ENCODE measurements at places on chromosomes 4 and X. TPM values are rescaled to one million over a fixed set of nuclear protein-coding genes. Genes with fewer than 3 reads are reported as not detected.

SHOX gene
- not detected for total RNA-seq

TCEANC gene
- 3.0 TPM for total RNA-seq

SAP30 gene
- 6.6 TPM for total RNA-seq

GRCh38 chrX:124981420-124981819, 338.3 kb upstream of the TEX13C start:
- DNase-seq = no peak
- no peak overlapping the region for H3K4me3 ChIP-seq
- no peaks in the 10 kb centered on the region for H3K36me3 ChIP-seq
- no peaks in the 10 kb centered on the region for H3K4me1 ChIP-seq

DNA sequence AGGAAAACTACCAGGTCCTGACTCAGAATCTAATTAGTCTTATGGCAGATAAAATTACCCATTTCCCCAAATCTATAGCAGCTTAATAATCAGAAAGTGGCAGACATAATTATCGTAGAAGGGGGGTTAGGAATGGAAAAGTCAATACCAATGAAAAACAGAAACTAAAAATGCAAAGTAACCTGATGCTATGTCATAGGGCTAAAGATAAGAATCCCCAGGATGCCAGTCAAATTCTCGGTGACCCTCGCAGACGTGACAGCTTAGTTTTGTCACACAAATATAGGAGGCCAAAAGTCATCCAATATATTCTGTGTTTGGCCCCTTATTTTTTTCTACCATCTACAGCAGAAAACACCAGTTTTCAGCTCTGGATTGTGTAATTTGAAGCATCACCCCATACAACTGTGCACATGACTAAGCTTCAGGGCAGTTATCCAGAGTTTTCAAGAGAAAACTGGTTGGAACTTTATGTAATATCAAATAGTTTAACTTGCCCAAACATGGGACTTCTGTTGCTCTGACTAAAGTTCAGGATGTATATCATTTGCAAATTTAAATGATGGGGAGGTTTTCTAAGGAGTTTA, 30.9 kb downstream of the RASSF6 start:
- no peaks in the 10 kb centered on the region for H3K27me3 ChIP-seq
- H3K36me3 ChIP-seq = no peaks in the 10 kb centered on the region
- H3K4me1 ChIP-seq = peaks cover 43% of the 10 kb centered on the region
- H3K4me3 ChIP-seq = no peak overlapping the region
- peak overlapping the region; percentile 88 for H3K27ac ChIP-seq
- no peak for DNase-seq

DNA sequence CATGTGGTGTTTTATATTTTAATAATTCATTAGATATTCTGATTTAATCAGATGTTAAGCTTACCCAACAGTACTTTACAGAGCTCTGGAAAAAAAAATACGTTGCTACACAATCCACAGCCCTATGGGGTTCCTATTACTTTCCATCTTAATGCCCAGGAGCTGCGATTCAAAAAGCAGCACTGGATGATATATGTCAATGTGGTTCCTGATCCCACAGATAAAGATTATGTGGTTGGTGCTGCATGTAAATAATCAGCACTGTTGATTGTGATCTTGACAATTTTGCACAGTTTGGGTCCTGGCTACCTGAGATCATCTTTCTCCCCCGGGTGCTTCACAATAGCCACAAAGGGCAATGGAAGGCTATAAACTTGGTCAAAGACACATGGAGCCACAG, 72.7 kb upstream of the DCLK2 start:
- no peak for DNase-seq
- no peaks in the 10 kb centered on the region for H3K36me3 ChIP-seq
- H3K4me1 ChIP-seq = peaks cover 8% of the 10 kb centered on the region
- no peaks in the 10 kb centered on the region for H3K27me3 ChIP-seq

DNA sequence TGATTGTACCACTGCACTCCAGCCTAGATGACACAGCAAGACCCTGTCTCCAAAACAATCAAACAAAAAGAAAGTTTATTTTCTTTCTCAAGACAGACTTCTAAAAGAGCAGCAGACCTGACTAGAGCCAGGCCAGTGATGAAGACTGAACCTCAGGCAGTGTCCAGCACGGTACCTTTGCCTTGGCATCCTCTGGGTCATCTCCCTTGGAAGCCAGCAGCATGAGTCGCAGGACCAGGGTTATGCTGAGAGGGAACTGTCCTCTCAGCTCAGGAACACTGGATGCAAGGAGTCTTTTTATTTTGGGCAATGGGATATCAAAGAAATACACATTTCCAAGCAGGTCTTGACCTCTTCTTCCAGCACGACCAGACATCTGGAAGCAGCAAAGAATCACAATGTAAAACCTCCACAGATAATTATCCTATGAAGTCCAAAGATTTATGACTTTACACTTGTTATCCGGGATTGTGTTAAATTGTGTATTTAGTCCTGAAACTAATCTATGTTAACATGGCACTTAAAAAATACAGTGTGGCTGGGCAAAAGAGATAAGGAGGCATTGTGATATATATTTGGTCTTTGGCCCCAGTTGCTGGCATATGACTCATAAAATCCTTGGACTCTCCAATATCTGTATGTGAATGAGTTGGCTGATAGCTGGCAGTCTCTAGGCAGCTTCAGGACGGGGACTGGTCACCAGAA, 66.0 kb upstream of the DDX60 start:
- DNase-seq = no peak
- H3K4me1 ChIP-seq = no peaks in the 10 kb centered on the region
- no peaks in the 10 kb centered on the region for H3K36me3 ChIP-seq
- no peaks in the 10 kb centered on the region for H3K27me3 ChIP-seq
- no peak overlapping the region for H3K4me3 ChIP-seq

All from pancreas (tissue), 10 donors.